ENCODE measurements at places on chromosomes 11 and 22.

- no peak for DNase-seq
Measured at GRCh38 chr22:46721501-46722085, 16.5 kb downstream of the CERK start.

DNA sequence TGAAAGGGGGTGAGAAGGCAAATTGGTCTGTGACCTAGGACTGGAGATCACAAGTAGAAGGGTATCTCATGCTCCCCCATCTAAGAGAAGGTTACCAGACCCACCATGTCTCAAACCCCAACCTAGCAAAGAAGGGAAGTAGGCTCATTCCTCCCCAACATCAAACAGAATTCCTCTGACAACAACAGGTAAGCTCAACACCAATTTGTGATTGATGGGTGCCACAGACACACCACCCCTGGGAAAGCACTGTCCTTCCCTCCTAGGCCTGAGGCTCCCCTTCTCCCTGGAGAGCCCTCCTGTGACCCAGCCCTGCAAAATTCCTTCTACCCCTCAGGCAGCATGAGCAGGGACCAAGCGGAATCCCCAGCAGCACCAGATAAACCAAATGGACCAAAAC, 154.3 kb downstream of the BUD13 start:
- DNase-seq: no peak

DNA sequence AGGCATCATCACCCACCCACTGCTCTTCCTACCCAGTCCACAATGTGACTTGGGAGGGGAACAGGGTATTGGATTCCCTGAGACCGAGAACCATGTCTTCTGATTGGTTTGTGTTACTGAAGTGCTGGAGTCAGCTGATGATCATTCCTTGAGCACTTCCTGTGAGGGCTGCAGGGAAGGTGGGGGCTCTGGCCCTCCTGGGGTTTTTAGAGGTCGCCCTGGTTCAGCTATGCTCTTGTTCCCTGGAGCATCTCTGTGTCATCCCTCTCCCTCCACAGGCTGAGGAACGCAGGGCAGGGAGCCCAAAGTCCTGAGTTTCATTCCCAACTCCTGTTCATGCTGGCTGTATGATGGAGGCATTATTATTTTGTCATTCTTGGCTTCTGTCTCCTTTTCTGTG, 6.7 kb downstream of the ZC3H7B start:
- no peak for DNase-seq

DNA sequence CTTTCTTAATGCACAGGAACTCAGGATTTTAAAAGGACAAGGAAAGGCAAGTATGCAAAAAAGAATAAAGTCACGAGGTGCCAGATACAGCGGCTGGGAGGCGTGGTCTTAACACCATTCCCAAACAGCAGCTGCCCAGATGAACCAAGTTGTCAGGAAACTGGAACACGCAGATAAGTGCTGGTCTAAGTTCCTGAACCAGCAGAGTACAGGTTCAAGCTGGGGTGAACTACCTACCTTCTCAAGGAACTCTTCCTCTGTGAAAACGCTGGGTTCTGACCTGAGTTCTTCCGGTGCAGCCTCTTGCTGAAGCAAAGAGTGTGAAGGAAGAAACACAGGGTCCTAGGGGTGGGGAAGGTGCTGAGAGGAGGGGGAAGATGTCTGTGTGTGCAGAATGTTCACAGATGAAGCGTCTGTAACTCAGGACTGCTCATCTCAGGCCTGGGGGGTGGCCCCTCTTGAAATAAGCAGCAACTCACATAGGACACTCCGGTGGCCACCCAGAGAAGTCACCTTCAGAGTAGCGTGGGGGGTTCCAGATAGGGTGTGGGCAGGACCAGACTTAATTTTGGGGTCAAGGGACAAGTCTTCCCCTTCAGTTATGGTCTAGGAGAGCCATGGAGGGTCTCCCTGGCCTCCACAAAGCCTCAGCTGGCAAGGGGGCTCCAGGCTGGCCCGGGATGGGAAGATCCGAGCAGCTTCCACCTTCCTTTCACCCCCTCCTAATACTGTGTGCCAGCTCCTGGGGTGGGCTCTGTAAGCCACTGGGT, 3.2 kb downstream of the TPST2 start:
- DNase-seq: no peak

- DNase-seq: no peak
Measured at GRCh38 chr11:103744496-103745153, 291.8 kb upstream of the DDI1 start.

All from stimulated activated CD8-positive, alpha-beta memory T cell treated with anti-CD3 and anti-CD28 coated beads, Interleukin-12 subunit alpha, Interleukin-12 subunit beta, amount 100 ng/mL, for 1 hour (primary cell).